ENCODE measurements at places on chromosomes 6 and 20.

- DNase-seq, result no peak
These were observed 524.5 kb downstream of the BMP2 start for GRCh38 chr20:7291946-7292345.

DNA sequence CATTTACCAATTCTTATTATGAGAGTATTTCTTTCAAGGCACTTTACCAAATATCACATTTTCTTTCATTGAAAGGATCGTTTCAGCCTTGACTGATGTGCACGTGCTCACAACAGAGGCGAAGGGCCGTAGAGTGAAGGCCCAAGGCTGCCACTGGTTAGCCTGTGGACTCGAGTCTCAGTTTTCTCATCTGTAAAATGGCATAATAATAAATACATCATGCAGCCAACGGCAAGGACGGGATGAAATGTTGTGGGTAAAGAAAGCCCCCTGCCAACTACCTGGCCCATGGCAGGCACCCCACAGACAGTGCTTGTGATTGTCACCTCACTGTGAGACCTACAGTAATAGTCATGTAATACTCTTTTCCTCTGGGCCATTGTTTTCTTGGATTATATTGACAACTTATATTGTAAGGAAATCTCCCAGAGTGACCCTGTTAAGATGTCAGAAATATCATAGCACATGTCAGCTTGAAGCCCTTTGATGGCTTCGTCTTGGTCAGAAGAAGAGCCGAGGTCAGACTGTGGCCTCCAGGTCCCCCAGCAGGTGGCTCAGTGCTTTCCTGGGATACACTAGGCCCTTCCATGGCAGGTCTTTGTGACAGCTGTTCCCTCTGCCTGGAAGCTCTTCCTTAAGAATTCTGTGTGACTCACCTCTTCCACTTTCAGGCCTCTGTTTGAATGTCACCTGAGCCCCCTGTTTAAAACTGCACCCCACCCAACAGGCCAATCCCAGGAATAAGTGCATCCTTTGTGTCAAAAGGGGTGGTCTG, 36.3 kb downstream of the FAM50B start:
- no peak for DNase-seq

DNA sequence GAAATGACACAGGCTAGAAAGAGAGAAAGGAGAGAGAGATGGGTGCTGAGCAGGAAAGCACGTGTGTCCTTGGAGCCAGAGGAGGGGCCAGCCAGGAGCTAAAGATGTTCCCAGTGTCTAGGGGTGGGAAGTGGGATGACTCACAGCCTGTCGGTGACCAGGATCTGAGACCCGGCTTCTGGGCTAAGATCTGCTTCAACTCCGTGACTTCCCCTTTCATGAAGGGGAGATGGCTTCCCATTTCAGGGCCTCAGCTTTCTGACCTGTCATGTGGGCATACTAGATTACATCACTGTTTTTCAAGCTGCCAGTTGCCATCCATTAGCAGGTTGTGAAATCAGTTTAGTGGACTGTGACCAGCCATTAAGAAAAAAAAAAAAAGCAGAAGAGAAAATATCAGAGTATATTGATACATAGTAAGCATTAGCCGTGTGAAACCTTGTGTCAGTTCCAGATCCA, 5.4 kb downstream of the TGM3 start:
- no peak for DNase-seq

DNA sequence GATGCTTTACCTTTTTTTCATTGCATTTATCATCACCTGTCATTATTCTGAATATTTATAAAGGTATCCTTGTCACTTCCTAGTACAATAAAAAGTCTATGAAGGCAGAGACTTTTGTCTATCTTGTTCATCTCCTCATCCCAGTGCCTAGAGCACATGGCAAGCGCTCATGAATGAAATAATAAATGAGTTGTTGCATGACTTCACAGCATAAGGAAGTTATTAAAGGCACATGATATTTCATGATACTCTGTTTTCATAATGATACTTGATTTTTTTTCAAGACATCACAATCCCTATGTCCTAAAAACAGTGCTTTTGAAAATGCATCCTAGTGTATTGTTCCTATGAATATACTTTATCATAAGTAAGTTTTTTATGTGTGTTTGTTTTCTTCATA, 310.6 kb upstream of the RSPO3 start:
- DNase-seq, result no peak

- no peak for DNase-seq
These were observed 16.0 kb downstream of the SLA2 start for GRCh38 chr20:36629719-36630681.

DNA sequence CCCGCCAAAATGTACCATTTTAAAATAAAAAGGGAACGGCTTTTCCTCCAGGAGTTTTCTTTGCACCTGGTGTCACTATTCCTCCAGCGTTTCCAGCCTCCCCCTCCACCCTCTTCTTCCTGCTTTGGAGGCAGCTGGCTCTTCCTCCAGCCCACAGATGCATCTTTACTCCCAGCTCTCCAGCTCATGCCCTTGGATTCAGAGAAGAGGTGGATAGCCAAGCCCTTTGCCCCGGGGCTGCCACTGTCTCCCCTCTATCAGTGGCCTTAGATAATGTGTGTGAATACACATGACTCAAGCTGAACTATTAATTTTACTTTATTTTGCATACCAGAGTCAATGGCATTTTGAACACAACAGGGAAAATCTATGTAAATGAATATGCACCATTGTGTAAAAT, 15.3 kb upstream of the CDH4 start:
- DNase-seq, result no peak

DNA sequence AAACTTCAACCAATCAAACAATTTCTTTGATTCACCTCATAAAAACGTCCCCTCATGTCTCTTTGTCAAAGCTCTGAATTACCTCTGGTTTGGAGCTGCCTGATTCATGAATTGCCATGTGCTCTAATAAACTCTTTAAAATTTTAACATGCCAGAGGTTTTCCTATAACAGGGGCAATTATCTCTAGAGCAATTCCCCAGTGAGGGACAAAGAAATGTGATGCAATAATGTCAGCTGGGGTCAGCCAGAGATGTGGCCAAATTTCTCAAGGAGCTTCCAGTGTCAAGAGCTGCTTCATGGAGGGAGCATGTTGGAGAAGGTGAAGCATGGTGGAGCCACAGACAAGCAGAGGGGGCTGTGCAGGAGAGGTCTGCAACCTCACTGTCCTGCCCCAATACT, 38.7 kb upstream of the RFPL4B start:
- no peak for DNase-seq

DNA sequence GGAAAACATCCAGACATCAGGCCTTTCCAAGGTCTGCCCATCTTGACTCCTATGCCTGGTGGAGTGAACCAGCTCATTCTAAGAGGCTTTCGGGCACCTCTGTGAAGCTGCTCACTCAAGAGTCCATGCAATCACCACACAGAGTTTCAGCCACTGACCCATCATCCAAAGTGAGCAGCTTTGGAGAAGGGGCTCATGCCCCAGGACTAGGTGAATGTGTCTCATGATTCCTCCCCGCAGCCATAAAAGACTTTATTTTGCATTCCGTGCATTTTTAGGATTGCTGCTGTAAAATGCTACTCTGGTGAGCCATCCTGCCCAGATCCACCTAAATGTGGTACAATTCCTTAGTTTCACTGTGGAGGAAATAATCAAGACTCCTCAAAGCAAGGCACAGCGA, 44.5 kb upstream of the EZR start:
- no peak for DNase-seq

Data from T-helper 9 cell (primary cell).